ENCODE measurements at places on chromosomes 3 and 15. TPM values are rescaled to one million over a fixed set of nuclear protein-coding genes. Genes with fewer than 3 reads are reported as not detected.

- no peaks in the 10 kb centered on the region for H3K27me3 ChIP-seq
- H3K36me3 ChIP-seq: peaks cover 21% of the 10 kb centered on the region
- DNase-seq: no peak
- H3K4me1 ChIP-seq: peaks cover 39% of the 10 kb centered on the region
- no peak overlapping the region for H3K4me3 ChIP-seq
Measured at GRCh38 chr15:34314491-34315490, 22.8 kb downstream of the SLC12A6 start.

DNA sequence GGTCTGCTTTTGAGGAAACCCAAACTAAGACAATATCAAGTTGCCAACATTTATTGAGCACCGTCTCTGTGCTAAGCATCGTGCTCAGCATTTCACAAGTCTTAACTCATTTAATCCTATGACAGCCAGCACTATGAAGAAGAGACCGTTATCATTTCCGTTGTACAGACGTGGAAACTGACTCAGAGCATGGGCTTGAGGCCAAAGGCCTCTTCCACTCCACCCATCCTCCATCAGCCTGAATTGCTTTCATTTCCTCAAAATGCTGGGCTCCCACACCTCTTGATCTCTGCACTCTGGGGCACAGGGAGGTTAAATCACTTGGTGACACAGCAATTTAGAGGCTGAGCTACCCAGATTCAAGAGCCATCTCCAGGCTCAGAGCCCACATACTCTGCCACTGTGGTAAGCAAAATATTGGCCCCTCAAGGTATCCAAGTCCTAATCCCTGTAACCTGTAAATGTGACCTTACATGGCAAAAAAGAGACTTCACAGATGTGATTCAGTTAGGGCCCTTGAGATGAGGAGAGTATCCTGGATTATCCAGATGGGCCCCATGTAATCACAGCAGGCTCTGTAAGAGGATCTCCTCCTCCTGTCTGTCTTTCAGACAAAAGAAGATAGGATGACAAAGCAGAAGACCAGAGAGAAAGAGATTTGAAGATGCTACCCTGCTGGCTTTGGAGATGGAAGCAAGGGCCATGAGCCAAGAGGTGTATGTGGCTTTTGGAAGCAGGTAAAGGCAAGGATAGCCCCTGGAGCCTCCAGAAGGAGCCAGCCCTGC, 24.3 kb upstream of the FLNB start:
- DNase-seq: peak; percentile 64
- H3K36me3 ChIP-seq: peaks cover 2% of the 10 kb centered on the region
- H3K27me3 ChIP-seq: no peaks in the 10 kb centered on the region
- no peak overlapping the region for H3K4me3 ChIP-seq

GRCh38 chr3:105827959-105828358, 40.9 kb downstream of the CBLB start:
- peaks cover 78% of the 10 kb centered on the region for H3K4me1 ChIP-seq
- H3K27me3 ChIP-seq: no peaks in the 10 kb centered on the region
- no peak overlapping the region for H3K4me3 ChIP-seq
- H3K27ac ChIP-seq: peak overlapping the region; percentile 47

- no peak overlapping the region for H3K4me3 ChIP-seq
- DNase-seq: no peak
- no peaks in the 10 kb centered on the region for H3K27me3 ChIP-seq
- no peak overlapping the region for H3K27ac ChIP-seq
Measured at GRCh38 chr3:172154768-172155664, 115.6 kb downstream of the FNDC3B start.

MESP2 gene
- not detected for total RNA-seq

All from activated CD4-positive, alpha-beta T cell treated with anti-CD3 and anti-CD28 coated beads, Interleukin-2, amount 10 ng/mL, durations not matched to agents 7 days and 5 days (primary cell).